Stimulated activated CD8-positive, alpha-beta memory T cell treated with anti-CD3 and anti-CD28 coated beads, Interleukin-12 subunit alpha, Interleukin-12 subunit beta, amount 100 ng/mL, for 4 hours (primary cell): ENCODE measurements at places on chromosomes 2 and 18.

DNA sequence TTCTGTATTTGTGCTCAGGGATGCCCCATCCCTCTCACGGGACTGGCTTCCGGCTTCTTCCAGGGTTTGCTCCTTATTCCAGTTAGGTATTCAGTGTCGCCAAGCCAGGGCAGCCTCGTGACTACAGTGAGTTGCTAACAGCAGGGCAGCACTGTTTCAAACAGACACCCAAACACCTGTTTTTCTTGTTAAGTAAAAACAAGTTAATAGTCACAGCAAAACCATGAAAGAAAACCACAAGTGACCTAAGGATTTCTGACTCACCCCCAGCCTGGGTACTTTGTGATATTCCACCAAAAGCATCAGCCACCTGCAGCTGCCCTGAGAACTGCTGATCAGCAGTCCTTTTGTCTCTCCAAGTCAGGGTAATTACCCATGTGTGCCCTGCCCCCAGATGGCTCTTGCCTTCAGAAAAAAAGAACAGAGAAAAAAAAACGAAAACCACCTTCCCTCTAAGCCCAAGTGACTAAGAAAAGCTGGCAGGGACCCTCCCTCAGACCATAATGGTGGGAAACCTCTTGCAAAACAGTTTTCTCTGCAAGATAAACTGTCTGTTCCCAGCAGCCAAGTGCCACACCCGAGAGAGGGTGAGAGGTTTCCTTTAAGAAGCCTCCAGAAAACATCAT lies 178.2 kb downstream of the ANAPC1 start:
- no peak for DNase-seq

DNA sequence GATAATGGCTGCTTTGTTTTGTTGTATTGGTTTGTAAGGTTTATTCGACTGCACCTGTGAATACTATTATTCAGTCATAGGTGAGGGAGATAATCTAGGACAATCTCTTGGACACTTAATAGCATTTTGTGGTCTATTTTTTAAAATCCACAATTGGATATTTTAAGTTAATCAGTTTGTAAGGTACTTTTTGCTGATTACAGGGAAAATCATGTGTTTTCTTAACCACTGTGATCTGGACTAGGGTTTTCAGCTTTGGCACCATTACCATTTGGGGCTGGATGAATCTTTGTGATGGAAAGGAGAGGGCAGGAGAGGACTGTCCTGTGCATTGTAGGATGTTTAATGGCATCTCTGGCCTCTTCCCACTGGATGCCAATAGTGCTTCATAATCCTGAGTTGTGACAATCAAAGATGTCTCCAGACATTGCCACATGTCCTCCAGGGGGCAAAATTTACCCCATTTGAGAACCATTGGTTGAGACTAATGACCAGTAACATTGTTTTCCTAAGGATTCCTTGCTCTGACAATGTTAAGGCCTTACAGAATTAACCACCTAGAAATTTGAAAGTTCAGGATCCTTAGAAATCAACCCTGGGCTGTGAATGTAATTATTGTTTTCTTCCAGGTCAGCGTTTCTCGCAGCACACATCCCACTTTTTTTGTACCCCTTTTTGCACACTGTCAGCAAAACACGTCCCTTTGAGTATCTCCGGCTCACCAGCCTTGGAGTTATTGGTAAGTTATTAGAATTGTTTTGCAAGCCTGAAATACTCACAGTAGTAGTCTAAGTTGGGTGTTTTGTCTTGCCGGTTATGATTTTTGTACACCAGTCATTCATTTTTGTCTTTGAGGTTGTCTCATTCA lies 15.6 kb downstream of the CNOT9 start:
- DNase-seq, result no peak

- no peak for DNase-seq
Measured at GRCh38 chr2:126885751-126886210, 12.9 kb upstream of the TEX51 start.

DNA sequence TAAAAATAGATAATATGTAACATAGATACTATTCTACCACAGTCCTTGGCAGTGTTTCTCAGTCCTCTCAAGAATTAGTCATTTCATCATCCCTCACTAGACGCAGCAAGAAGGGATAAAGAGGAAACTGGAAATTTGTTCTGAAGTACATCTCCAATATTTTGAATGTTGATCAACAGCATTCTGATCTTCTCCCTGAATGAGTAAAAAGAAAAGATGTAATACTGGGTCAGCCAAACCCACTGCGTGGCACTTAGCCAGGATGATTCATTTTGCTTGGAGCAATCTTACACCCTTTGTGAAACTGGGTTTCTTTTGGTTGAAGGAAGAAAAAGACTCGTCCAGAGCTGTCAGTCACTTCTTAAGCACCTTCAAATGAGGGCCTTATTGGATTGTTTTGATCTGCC lies 54.1 kb downstream of the TAF1B start:
- DNase-seq, result no peak

GRCh38 chr2:24163601-24164000 lies 11.3 kb upstream of the FAM228A start:
- no peak for DNase-seq

GRCh38 chr2:173090276-173090877 lies 14.7 kb downstream of the MAP3K20 start:
- DNase-seq, result no peak
